ENCODE measurements at places on chromosomes 7 and 10.

DNA sequence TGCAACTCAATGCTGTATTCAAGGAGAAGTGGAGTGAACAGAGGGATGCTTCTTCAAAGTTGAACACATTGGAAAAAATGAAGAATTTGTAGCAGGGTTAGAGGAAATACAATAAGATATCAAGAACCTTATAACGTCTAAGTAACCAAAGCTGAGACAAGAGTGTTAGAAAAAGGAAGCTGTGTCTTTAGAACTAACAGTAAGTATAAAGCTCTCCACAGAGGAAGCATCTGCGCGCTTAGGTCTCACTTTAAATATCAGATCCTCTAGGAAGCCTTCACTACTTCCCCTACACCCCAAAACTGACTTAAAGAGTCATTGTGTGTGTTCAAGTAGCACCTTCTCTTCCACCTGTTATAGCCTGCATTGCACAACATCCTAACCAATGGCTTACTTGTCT, 43.0 kb downstream of the CH25H start:
- DNase-seq, result no peak

DNA sequence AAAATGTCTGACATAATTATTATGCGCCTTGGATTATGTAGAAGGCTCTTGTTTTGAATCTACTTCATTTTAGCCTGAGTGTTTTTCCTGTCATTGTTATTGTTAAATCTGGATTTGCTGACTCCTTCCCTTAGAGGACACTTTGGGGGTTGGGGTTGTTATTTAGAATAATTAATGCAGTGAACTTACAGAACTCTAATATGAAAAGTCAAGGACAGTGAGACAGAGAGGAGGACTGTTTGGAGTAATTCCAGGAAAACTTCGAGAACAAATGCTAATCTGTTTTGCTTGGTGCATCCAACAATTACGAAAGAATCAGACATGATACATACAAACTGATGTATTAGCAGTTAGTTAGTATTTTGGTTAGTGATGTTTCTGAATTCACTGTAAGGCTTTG, 146.1 kb downstream of the ABCA13 start:
- DNase-seq, result no peak

DNA sequence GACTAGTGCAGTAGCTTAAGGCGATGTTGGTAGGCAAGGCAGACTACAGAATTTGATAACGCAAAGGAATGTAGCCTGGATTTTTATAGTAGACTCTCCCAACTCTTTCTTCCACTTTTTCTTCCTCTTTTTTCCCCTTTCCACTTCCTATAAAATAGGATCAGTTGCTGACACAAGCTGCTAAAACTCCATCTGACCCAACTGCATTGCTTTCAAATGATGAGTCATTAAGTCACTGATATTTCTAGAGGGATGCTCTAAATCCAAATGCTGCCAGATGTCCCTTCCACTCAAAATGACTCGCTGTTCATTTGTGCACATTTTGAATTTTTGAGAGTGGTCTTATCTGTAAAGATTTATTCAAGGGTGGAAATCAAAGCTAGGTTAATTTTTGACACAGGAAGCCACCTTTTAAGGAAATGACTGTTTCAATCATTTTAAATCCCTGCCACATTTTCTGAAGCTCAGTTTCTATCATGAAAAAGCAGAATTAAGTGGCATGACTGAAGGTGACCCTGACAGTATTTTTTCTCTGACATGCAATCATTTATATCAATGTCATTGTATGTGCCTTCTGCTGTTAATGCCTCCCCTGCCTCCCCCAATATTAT, 25.8 kb upstream of the SFMBT2 start:
- no peak for DNase-seq

DNA sequence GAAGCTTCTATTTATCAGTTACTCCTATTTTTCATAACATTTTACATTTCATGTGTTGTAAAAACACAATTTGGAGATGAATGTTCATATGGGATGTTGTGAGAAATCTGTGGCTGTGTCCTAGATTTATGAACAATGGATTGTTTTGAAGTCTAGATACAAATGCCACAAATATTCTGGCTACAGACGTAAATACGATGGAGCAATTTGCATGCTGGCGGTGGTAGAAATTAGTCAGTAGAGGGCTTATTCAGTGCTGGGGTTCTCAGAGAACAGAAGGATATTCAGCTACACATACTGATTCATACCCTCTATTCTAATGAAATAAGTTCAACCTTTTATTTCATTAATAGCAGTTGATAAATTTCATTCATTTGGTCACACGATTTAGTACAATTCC, 48.8 kb downstream of the PLPP4 start:
- DNase-seq, result no peak

GRCh38 chr7:77917500-77918262, 119.1 kb downstream of the PHTF2 start:
- no peak for DNase-seq

DNA sequence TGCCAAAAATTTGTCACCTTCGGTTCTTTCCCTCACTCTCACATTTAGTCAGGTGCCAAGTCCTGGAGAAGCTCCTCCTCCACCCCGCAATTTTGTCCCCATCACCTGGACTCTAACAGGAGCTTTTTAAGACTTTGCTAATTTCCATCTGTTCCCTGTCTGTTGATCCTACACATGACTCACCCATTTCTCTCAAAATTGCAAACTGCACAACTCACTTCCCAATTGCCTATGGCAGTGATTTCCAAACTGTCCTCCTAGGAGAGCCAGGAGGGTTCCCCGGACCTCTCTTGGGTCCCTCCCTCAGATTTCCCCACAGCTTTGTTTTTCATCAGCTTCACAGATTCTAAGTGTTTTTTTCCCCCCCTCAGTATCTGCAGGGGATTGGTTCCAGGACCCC, 120.3 kb downstream of the WNT2 start:
- DNase-seq, result no peak

GRCh38 chr7:1197997-1198625, 34.6 kb upstream of the UNCX start:
- no peak for DNase-seq

- no peak for DNase-seq
These were observed 18.0 kb downstream of the DNAJC1 start for GRCh38 chr10:21985541-21985940.

DNA sequence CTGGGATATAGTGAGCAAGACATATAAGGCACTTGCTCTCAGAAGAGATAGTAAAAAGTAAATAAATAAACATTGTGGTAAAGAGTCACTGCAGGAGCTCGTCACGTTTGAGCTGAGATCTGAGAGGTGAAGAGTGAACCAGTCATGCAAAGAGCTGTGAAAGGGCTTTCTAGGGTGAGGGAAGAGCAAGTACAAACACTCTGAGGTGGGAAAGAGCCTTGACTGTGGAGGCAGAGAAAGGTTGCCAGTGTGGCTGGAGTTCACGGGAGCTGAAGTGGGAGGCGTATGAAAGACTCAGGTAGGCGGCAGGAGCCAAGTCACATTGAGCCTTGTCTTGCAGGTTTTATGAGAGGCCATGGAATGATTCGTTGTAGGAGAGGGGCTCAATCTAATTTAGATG, 141.0 kb downstream of the C1GALT1 start:
- no peak for DNase-seq

DNA sequence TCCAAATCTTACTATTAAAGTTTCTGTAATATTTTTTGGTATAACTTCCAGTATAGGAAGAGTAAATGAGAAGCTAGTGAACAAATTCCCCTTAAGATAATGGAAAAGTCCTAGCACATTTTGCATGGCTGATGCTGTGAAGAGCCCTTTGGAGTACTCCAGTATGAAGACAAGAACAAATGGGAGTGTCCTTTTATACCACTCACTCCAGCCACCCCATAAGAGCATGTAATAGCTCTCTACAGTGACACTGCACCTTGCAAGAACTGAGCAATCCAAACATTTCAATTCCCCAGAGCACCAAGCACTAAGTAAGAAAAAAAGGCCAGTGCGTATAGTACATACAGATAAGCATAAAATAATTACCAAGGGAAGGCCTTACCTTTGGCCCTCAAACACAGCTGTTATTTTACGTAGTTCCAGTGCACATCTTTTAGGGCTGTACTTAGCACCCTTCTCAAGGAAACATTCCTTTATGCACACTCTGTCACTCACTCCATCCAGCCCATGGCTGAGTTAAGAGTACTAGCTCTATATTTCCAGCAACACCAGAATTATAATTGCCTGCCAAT, 135.4 kb downstream of the ST7 start:
- DNase-seq, result no peak

GRCh38 chr10:60803433-60803832, 25.2 kb downstream of the CDK1 start:
- DNase-seq, result no peak

DNA sequence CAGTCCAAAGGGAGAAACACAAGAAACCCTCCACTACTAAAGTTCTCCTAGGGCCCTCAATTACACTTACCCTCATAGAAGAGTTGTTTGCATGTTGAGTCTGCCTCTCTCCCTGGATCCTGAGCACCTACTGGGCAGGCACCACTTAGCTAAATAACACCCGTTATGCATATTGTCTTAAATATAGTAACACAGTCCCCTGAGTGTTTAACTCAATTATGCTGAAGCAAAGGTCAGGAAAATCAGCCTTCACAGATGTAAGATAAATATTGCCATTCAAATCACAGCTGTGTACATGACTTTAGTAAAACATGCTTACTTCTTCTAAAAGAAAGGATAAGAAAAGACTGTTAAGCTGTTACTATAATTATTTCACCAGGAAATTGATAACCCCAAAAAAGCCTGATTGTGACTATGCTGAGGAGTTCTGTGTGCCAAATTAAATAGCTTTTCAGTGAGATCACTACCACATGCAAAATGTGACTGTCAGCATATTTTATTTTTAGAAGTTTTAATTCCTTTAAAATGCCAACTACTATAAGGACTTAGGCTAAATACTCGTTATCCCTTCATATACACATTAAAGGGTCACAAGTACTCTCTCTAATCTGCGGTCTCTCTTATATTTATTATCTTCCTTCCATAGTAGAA, 733.9 kb upstream of the PHF14 start:
- peak; percentile 64 for DNase-seq

- DNase-seq, result no peak
These were observed 21.4 kb downstream of the OR6V1 start for GRCh38 chr7:143073556-143073955.

DNA sequence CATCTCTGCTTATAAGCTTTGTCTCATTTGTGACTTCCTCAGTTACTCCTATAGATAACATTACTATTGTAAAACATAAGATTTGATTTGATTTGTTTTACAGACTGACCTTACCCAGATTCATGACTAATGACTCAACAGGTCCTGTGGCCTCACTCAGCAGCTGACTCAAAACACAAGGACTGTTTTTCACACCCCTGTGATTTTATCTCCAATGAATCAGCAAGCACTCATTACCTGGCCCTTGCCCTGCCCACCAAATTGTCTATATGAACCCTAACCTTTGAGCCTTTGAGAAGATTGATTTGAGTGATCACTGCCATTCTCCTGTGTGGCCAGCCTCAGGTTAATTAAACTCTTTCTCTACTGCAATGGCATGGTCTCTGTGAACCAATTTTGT, 1064.6 kb upstream of the LRRTM3 start:
- DNase-seq, result no peak

DNA sequence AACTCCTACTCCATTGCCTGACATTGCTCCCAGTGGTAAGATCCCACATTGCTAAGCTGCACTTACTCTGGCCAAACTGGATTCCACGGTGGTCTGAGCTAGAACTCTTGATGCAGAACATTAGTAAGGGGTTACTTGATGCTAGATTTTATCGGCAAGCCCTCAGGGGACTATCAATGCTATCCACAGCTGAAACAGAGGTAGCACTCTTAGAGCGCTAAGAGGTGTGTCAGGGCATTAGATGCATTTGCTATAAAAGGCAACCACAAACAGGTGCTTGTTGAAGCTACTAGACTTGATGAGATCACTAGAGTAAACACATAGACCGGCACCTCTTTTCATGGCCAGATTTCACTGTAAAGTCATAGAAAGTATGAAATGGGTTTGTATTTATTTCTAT, 116.3 kb downstream of the MDFIC start:
- DNase-seq, result no peak

DNA sequence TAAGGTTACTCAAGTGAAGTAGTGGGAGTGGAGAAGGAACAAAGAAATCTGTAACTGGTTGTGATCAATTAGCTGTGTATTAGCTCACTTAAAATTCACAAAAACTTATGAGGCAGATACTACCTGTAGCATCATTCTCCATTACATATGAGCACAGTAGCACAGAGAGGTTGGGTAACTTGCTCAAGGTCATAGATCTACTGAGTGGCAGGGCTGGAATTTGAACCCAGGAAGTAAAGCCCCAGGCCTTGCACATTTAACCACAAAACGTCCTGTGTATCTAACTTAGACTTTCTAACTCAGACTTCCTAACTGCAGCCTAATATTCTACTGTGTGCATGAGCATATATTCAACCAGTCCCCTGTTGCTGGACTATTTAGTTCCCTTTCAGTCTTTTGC, 5.6 kb upstream of the SLF2 start:
- DNase-seq, result no peak

DNA sequence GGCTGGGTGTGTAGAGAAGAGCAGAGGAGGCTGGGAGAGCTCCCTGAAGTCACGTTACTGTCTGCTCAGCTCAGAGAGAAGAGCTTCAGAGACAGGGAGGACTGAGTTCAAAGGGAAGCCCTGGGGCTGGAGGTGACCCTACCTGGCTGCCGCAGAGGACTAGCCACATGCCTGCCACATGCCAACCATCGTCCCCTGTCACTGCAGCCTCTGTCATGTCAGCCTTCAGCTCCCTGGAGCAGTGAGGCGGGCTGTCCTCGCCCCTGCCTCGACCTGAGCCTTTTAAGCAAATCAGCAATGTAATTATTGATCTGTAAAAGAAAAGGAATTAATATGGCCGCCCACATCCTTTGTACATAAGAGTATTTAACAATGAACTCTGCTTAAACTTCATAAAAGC, 89.3 kb upstream of the RET start:
- DNase-seq, result no peak

DNA sequence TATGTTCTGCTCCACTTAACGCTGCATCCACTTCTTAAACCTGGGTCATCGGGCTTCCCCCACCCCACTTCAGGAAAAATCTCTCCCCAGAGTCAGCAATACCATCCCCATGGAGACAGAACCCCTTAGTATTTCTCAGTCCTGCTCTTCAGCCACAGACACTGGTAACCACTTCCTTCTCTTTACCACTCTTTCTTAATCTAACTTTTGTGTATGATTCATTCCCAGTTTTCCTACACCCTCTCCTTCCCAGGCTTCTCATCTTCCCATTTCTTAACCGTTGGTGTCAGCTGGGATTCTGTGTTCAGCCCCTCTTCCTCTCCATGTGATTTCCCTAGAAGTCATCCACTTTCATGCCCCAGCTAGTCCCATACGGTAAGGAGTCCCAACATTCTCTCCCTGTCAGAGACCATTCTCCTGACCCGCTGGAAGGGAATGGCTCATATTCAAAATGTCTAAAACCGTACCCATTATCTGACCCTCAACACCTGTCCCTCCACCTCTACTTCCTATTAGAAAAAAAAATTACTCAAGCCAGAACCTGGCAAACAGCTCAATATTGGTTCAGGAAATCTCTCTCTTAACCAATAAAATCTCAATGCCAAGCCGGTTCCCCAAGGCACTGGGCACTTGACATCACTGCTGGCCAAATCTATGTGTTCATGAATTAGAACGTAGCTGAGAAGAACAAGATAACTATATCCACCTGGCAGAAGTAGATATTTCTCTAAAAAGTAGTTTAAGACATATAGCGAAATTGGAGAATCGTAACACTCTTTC, 89.4 kb downstream of the DGKI start:
- DNase-seq, result no peak

Data from NCI-H1417 treated with DMSO at 0.1 percent for 48 hours (cell line).